ENCODE measurements at places on chromosomes 7 and 10.

DNA sequence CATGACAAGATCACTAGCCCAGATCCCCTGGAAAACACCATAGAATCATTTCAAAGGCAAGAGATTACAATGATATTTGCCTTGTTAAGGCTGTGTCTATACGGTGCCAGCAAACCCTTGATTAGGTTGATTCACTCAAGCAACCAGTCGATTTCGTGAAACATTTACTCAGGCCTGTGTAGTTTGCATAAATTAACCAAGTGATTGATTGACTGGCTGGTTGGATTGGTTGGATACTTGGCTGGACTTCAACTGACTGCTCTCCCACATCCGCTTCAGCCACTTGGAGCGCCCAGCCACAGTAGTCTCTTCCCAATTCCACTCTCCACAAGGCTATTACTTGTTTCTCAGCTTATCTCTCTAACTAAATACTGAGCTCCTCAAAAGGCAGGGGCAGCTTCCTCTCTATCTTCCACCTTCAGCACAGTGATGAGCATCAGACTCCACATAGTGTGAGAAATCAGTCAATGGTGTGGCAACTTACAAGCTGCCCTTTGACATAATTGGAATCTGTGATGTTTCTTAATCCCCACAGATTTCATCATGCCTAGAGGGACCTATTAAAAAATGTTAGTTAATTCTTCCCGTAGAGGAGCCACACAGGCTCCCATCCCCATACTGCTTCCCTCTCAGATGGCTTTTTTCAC, 217.4 kb downstream of the GRM8 start:
- DNase-seq = no peak

GRCh38 chr10:3728563-3728962, 56.4 kb downstream of the KLF6 start:
- no peak for DNase-seq

DNA sequence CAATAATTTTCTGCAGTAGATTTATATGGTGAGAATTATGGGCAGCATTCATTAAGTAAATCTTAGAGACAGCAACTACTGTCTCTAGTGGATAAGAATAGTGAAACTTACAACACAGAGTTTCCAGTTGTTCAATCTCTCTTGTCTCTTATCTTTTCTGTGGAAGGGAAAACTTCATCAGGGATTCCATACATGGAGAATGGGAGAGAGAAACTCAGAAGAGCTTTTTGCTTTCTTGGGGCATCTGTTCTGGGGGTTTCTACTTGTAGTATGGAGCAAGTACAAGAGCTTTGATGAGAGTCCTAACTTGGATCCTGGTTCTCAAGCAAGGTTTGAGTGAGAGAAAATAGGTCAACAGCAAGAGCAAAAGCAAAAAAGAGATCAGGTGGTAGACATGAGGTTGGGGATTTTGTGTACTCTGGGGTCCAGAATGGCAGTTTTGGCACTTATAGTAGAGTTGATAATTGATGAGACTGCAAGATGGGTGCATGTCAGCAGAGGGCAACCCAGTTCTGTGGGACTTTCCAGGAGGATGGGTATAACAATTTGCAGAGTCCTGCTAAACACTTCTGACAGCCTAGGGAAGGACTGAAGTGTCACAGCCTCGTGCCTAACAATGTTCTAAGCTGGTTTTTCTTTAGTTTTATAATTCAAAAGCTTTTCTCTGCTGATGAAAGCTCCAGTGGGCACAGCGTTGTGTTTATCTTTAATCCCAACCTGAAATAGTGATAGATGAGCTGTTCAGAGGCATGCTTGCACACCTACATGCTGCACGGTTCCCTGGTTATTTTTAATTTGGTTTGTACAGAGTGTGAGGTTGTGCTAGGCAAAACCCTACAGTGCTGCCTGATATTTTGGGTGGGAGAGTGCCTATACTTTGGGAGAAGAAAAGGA, 32.0 kb upstream of the STRIP2 start:
- no peak for DNase-seq

DNA sequence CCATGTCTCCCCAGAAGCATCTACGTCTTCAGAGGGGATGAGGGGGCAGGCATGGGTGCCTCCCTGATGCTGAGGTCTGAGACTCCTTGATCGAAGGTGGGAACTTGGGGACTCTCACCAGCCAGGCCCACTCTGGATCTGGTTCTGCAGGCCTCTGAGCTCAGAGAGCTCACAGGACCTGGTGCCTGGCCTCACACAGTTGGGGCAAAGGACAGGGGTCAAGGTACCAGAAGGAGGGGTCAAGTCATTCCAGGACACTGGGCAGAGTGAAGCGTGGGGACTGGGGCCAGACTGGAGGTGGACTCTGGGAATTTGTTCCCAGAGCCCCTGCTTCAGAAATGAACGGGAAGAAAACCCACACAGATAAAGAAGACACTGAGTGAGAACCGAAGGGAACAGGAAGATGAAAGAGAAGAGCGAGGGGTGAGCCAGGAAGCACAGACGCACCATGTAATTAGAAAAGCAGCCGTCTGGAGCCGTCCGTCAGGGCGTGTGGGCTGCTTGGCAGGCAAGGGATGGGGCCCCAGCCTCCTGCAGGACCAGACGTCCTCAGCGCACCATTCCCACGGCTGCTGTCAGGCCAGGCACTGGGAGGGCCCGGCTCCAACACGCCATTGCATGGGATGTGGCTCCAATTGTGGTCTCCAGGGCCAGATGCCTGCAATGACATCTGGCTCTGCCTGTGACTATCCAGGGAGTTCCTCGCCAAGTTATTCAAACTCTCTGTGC, 47.7 kb downstream of the ZCCHC24 start:
- DNase-seq = no peak

- DNase-seq = peak; percentile 84
Observed at GRCh38 chr7:7554649-7555575, 11.8 kb upstream of the MIOS start.

DNA sequence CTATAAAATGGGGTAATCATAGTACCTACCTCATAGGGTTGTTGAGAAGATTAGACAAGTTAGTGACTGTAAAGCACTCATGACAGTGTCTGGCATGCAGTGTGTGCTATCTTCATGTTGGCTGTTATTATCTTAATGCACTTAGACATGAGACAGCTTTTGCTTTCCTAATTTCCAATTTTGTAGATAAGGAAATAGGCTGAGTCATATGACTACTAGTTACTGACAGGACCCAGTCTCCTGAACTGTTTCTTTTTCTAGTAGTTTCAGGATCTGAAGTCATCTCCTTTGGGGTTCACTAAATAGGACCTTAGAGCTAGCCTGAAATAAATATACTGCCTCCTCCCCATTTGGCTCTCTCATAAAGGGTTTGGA, 74.2 kb downstream of the SNX10 start:
- no peak for DNase-seq

DNA sequence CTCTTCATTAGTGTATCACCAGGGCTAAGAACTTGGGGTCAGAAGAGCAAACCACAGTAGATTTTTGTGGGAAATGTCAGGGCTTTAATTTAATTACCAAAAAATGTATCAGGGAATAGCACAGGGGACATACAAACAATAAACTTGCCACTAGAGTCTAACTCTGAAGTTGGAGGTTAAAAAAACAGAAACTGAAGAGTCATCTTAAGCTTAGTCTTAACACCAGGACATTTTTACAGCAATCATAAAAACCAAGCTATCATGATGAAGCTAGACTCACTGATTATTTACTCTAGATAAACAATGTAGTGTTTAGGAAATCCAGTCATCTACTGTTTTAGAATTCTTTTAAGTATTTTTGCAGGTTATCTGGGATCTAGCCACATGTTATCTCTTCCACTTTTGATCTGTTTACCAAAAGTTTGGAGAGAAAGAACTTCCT, 48.4 kb upstream of the GLI3 start:
- DNase-seq = no peak

- peak; percentile 67 for DNase-seq
Observed at GRCh38 chr7:151759591-151760042, 117.3 kb downstream of the PRKAG2 start.

DNA sequence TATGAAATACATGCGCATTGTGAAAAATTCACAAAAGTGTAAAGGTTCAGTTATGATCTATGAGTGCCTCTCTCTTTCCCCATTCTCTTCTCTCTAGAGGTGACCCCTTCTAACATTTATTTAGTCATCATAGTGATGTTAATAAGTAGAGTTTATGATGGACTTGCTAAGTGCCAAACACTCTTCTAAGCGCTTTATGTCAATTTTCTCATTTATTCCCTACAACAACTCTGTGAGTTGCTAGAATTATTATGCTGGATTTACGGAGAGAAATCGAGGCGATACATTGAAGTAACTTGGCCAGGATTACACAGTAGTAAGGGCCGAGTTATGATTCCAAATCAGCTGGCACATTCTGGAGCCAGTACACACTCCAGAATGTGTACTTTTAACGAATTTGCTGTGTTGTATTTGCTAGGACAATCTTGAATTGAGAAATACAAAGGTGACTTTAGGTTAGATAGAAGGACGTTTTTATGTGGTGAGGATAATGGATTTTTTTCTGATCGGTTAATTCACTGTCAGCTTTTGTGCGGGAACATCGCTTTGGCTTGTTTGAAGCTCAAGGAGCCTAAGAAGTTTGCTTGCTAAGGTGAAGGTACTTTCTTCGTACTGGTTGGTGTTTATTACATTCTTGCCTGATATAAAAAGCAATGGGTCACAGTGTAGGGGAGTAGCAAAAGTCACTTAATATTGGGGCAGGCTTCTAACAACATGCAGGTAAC, 1.4 kb downstream of the ATRNL1 start:
- no peak for DNase-seq

DNA sequence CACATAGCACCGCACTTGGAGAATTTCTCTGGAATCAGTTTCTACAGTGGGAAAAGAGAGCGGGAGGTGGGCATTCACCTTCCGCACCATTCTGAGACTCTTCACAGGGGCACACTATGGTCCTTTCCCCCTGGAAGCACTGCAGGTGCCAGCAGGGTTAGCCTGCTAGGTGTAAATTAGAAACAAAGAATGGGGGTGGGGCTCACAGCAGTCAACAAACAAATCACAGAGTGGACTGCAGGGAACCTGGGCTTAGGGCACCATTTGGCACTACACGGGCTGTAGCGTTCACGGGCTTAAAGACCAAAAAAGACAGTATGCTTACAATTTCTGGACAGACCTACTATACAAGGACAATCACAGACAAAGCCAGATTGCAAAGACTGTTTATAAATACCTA, 8.0 kb upstream of the PKD1L1 start:
- DNase-seq = no peak

GRCh38 chr10:114081911-114082583, 38.4 kb downstream of the ADRB1 start:
- DNase-seq = no peak
